ENCODE measurements at places on chromosomes 2 and 18.

- no peak for DNase-seq
Observed at GRCh38 chr2:4499316-4500030, 796.1 kb downstream of the DCDC2C start.

- no peak for DNase-seq
Observed at GRCh38 chr2:210586381-210586780, 30.0 kb downstream of the CPS1 start.

DNA sequence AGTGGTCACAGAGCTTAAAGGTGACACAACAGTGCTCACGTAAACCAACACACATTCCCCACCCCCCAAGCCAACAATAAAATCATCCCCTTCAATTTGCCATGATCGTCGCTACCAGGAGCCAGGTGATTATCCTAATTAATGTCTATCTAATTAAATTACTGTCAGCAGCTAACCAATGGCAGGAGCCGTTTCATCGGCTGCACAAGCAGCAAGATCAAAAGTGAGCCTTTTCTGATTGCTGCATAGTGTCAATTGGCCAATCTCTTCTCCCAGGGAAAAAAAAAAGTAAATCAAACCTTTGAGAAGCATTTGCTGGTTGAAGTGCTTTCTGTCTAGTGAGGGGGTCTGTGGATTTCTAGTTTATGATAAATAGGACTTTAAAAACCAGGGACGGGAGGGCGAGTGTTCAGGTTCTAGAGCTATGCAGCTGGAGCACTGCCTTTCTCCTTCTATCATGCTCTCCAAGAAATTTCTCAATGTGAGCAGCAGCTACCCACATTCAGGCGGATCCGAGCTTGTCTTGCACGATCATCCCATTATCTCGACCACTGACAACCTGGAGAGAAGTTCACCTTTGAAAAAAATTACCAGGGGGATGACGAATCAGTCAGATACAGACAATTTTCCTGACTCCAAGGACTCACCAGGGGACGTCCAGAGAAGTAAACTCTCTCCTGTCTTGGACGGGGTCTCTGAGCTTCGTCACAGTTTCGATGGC, at the start of gene TBR1:
TSS of gene TBR1 (plus strand) at position 311 of the 721 bp plus-strand sequence. CDS start at position 425, 114 bp downstream.
- DNase-seq = no peak

DNA sequence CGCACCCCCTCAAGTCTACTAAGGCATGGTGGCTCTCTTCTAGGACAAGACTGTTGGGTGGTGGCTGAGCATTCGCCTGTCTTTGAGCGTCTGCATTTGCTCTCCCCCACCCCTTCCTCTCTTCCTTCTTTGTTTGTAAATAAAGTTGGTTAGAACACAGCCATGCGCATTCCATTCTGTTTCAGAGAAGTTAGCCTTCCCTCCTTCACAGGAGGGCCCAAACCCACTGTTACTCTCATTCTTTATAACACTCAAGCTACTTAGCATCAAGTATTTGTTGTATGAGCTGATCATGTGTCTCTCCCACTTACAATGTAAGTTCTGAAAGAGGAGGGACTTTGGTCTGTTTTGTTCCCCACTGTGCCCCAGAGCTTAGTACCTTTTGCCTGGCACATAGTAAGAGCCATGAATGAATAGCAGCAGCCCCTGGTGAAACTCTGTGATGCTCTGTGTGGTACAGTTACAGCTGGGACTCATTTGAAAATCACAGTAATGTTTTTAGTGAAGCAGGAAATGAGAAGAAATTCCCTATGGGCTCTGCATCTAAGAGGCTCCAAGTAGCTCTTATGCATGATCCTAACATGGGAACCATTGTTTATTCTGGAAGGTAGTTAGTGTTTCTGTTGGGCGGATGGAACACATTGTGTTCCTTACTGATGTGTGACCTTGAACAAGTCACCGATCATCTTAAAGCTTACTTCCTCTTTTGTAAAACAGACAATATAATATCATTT, 7.7 kb downstream of the MGAT5 start:
- DNase-seq = no peak

DNA sequence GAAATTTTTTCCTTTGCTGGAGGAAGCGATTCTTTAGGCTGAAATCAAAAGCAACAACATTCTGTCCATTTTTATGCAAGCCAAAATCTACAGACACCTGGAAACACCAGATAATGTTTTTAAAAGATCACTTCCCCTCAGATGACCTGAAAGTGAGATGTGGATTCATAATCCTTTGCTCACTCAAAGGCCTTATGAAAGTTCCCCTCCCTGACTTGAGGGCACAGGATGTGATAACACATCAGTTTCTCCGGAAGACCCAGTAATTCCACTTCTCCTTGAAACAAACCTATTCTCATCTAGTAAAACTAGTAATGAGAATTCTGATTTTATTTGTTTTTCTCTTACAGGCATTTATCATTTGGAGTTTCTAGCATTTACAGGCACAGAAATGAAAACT, 218.3 kb upstream of the RND3 start:
- DNase-seq = no peak

- DNase-seq = no peak
Observed at GRCh38 chr2:175855794-175856453, 146.1 kb downstream of the LNPK start.

DNA sequence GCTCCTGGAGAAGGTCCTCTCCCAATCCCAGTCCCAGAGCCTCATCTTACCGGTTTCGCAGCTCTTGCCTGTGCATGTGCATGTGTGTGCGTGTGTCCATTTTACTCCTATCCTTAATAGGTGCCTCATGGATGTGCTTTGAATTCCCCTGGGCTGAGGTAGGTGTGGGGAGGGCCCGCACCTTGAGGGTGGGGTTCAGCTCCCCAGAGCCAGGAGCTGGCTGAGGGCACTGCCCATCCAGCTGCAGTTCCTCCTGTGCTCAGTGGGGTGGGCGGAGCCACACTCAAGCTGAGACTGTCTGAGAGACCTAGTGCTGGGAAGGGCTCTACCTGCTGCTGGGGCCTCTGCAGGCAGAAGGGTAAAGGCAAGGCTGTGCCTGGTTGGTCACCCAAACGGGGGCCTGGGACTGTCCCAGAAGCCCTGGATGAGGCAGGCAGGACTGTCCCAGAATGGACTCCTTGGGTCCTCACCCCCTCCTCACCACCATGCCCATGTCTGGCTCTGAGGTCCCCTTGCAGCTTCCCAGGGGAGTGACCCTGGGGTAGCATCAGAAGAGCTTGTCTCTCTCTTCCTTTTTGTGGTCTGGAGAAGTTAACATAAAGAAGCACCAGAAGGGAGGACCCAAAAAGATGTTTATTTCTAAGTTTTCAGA, 8.9 kb downstream of the GDF7 start:
- DNase-seq = no peak

GRCh38 chr2:6310256-6311215, 555.2 kb downstream of the CMPK2 start:
- no peak for DNase-seq

- no peak for DNase-seq
Observed at GRCh38 chr2:183656121-183656520, 531.9 kb downstream of the NUP35 start.

DNA sequence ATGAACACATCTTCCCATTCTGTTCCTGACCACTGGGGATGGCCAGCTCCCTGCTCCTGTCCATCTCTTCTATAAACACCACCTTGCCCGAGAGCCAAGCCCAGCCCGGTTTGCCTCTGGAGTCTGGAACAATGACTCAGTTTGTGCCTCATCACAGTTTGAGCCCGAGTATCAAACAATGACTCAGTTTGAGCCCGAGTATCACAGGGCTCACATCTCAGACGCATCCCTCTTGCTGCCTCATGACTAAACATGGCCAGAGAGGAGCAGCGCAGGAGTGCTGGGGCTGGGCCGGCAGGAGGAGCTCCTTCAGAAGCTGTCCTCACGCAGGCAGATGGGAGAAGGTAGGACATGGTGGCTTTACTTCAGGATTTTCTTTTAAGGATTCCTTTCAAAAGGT, 68.7 kb downstream of the PXDN start:
- no peak for DNase-seq
